ENCODE measurements at places on chromosomes 12 and 14. TPM values are rescaled to one million over a fixed set of nuclear protein-coding genes. Genes with fewer than 3 reads are reported as not detected.

DNA sequence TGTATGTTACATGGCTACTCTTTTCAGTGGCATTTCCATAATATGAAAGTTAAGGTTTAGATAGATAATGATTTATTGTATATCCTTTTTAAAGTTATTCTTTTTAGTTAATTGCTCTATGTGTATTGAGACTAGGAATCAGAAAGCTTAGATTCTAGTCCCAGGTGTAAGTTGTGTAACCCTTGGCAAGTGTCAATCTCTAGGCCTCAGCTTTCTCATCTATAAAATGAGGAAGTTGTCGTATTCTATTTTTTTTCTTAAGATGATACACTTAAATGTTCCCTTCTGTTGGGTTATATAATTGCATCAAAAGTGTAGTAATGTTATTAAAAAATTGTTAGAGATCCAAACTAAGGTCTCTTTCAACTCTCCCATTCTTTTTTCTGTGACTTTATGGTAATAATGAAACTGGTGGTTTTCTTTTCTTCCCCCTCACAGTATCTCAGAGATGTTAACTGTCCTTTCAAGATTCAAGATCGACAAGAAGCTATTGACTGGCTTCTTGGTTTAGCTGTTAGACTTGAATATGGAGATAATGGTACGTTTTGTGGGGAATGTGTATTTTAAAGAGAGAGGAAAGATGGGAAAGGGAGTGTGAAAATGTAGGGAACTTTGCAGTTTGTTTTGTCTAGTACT is 4.1 kb downstream of the RTRAF start:
- no peak for ATAC-seq

Gene TPH2
- total RNA-seq = not detected

DNA sequence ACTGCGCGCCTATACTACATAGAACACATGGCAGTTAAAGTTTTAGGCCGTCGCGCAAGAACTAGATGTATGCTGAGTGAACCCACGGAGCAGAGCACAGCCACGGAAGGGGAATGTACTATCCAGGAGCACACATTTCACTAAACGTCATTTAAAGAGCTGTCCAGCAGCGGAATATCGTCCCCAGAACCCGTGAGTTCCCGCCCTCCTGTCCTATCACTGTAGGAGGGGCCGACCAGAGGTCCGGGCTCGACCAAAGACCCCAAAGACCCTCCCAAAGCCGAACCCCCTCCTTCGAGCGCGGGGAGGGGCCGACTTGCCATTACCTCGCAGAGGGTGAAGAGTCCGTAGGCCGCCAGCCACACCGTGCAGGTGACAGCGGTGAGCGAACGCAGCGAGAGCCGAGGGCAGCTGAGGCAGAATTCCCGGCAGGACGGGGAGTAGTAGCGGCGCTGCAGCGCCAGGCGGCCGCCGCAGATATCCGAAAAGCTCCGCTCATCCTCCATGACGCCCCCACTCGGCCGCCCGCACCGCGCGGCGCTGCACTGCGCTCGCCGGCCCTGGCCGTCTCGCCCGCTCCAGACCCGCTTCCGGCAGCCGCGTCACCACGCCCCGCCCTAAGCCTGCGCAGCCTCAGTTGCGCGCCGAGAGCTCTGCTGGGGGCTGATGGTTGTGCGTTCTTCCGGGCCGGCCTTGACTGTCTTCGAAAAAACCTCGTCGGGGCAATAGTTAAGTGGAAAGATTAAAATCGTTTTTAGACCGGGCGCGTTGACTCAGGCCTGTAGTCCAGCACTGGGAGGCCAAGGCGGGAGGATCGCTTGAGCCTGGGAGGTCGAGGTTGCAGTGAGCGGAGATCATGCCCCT is at the start of gene PIGH:
TSS of gene PIGH (minus strand) at position 571 of the 864 bp plus-strand sequence. CDS start at position 506, 65 bp downstream.
- peak; percentile 96 for ATAC-seq

- ATAC-seq = no peak
Observed at GRCh38 chr12:106710143-106710893, 64.2 kb upstream of the RIC8B start.

Gene BEGAIN
- 0.68 TPM for total RNA-seq

DNA sequence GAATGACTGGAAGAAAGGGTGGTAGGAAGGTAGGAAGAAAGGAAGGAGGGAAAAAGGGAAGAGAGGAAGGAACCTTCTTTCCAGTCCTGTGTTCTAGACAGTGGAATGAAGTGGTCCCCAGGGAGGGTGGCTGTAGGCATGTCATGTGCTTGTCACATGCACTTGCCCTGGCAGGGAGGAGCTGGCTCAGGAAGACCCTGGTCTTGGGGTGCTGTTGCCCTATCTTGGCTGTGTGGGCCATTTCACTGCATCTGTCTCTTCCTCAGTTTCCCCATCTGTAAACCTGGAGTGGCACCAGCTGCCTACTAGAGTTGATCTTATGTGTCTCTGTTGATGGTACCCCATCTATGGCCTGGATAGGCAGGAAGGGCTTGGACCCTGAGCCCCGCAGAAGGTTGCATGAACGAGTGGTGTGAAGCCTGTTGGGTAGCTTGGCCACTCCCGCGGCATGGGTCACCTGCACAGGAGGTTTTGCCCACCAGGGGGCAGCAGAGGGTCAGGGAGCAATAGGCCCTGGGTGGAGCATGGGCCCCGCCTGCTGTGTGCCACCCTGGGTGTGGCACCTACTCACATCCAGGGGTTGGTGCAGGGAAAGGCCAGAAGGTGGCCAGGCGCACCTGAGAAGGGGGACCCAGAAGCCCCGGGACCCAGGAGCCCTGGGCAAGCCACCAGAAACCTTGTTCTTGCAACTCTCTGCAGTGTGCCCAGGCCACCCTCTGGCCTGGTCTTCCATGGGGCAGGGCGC is 25.1 kb downstream of the MEG3 start:
- peak; percentile 97 for ATAC-seq

DNA sequence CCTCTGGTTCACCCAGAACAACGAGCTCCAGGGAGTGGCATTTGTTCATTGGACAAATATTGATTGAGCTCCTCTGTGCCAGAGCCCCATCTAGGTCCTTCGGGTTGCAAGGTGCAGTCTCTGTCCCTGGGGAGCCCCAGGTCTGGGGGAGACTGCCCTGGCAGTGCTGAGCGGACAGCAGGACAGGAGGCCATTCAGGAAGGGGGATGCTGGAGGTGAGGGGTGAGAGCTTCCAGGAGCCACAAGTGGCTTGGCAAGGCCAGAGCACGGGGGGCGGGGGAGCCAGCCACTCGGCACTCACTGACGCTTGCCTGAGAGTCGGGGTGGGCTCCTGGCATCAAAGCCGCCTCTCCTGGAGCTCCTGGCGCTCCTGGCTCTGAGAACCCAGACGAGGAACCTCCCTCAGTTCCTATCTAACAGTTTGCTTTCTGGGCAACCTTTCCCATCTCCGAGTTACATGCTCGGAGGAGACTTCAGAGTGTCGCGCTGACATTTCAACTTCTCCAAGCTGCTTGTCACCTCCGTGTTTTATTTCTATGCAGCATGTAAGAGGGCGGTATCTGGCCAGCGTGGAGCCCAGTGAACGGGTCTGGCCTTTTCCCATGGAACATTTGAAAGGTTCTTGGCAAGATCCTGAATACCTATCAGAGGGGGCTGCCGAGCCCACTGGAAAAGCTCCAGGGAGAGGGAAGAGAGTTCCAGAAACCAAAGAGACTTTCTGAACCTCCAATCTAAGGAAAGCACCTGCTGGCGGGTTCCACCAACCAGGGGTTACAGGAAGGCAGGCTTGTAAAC is 62.0 kb upstream of the BCL11B start:
- ATAC-seq = no peak

All from esophagus mucosa (tissue), 1 donor.